Cerebellar cortex (tissue), 1 donor: ENCODE measurements at places on chromosomes 4 and X.

GRCh38 chrX:134431894-134432293 is 28.1 kb upstream of the HPRT1 start:
- DNase-seq: no peak

- no peak for DNase-seq
These were observed 230.4 kb upstream of the GATB start for GRCh38 chr4:151991001-151991883.

- no peak for DNase-seq
These were observed 107.9 kb downstream of the FBXW7 start for GRCh38 chr4:152427981-152428380.

GRCh38 chr4:127748957-127749356 is 18.8 kb downstream of the SLC25A31 start:
- DNase-seq: no peak

DNA sequence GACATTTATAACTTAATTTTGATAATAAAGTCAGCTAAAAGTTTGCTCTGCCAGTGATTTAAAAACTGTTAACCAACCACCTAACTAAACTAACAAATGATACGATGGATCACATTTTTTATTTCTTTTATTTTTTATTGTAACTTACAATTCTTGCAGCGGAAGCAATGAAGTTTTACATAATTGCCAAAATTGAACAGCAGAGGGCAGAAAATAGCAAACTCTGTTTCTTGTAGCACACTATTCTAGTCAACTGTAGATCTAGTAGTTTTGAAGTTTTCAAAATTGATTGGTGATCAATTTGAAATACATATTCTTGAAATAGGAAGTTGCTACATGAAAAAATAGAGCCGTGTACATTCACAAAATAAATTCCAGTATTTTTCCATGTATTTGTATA is 2.8 kb upstream of the GRIA2 start:
- DNase-seq: peak; percentile 63

GRCh38 chrX:74421036-74421739 is at the start of gene SLC16A2:
SLC16A2 (plus strand) TSS chrX:74421493; CDS start chrX:74421638, 145 bp downstream.
- peak; percentile 78 for DNase-seq

GRCh38 chr4:174122705-174123104 is 160.8 kb downstream of the FBXO8 start:
- no peak for DNase-seq

GRCh38 chr4:168853770-168854169 is 156.3 kb downstream of the CBR4 start:
- no peak for DNase-seq

DNA sequence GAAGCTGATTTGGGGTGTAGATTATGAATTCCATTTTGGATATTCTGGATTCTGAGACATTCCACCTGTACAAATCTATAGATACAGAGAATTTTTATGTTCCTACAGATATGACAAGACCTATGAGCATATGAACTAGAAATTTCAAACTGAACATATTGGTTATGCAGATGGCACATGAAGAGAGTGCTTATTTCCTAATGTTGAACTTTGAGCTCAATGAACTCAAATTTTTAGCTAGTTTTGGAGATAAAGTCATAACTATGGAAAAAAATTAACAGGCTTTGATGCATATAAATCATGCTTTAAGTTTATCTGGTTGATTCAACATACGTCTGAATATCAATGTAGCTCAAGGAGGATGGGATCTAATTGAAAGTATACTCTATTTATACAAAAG is 8.9 kb downstream of the CHIC2 start:
- DNase-seq: no peak

- peak; percentile 48 for DNase-seq
These were observed 96.8 kb upstream of the WDR44 start for GRCh38 chrX:118249146-118249545.

- DNase-seq: no peak
These were observed 102.3 kb upstream of the NAP1L5 start for GRCh38 chr4:88799900-88800299.

GRCh38 chr4:170003071-170004070 is 22.8 kb downstream of the MFAP3L start:
- DNase-seq: no peak

DNA sequence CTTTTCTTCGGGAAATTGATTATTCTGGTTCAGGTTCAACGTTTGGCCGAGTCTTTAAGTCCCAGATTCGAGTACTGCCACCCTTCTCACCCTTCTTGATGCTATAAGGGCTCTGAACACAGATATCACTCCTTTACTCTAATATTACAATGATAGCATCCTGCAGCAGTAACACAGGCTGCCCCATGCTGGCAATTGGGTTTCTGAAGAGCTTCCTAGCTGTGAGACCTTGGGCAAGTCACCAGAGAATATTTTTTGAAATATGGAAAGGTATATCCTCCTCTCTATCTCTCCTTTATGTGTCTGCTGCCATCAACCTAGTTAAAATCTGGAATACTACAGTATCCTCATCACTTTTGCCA is 297 bp upstream of the MTMR8 start:
- DNase-seq: no peak

DNA sequence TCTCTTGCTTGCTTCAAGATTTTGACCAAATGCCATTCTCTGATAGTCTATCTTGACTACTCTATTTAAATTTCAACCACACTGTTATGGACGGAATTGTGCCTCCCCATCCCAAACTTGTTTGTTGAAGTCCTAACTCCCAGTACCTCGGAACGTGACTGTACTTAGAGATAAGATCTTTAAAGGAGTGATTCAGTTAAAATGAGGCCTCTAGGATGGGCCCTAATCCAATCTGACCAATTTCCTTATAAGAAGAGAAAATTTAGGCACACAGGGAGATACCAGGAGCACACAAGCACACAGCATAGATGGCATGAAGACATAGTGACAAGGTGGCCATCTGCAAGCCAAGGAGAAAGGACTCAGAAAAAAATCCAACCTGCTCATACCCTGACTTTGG is 269.9 kb downstream of the KCNIP4 start:
- DNase-seq: no peak

DNA sequence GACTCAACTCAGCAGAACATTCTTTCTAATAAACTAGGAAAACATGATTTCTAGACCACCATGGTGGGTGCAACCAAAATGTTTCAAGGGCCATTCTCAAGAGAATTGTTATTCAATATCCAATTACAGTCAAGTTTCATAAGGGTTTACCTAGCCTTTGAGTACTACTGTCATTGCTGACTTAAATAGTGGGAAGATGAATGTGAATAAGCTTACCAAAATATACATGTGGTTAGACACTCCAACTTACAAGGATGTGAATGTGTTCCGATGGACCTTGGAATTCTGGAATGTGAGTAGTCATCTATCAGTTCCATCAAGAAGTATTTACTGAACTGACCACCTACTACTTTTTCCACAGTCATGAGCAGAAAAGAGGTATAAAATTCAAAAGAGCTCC is 16.9 kb downstream of the SH3RF1 start:
- no peak for DNase-seq

DNA sequence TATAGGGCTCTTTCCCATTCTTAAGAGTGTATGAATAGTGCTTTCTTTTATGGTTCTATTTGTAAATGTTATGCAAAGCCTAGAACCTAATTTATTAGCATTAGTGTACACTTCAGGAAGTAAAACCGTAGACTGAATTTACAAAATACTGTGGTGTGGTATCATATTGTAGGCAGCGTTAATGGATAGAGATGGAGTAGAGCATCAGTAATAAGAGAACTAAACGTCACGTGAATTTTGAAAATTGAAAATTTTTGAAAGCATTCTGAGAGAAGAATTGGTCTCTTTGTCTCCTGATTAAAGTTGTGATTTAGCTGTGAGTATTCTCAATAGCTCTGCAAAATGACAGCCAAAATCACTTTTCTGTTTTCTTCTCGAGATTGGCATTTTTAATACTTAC is 2.9 kb downstream of the STIM2 start:
- no peak for DNase-seq

DNA sequence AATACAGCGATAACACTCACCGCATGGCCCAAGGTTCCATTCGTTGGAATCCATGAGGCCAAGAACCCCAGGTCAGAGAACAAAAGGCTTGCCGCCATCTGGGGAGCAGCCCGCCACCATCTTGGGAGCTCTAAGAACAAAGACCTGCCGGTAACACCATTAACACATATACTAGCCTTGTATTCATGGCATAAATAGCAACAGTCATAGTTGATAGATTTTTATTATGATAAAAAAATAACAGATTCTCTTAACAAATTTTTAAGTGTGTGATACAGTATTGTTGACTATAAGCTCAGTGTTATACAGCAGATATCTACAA is 309.4 kb downstream of the GLUD2 start:
- DNase-seq: no peak

- DNase-seq: no peak
These were observed 20.0 kb downstream of the ADD1 start for GRCh38 chr4:2863649-2864048.

GRCh38 chrX:17441965-17442364 is 67.0 kb downstream of the NHS start:
- DNase-seq: no peak

GRCh38 chr4:16505726-16506125 is 279.5 kb upstream of the TAPT1 start:
- DNase-seq: no peak

DNA sequence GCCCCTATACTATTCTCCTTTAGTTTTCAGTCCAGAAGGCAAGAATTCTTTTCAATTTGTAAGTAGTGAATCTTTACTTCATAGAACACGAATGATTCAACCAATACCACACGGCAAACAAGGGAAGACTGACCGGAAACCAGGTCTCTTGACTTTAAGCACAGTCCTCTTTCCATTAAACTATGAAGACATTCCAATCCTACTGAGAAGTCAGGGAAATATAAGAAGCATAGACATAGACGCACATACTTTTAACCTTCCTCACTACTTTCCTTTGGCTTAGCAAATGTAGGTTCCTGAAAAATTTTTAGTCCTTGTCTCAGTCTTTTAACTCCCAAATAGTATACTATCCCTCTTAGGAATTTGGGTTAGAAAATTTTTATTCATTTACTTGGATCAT is 9.1 kb downstream of the CHRDL1 start:
- no peak for DNase-seq

DNA sequence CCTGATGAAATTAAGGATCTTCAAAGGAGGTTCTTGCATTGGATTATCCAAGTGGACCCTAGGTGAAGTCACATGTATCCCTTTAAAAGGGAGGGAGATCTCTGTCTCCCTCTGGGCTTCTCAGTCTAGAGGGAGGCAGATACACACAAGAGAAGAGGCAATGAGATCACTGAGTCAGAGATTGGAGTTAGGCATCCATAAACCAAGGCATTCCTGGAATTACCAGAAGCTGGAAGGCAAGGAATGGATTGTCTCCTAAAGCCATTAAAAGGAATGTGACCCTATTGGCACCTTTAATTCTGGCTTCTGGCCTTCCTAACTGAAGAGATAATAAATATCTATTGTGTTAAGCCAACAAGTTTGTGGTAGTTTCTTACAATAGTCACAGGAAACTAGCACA is 383.2 kb downstream of the PACRGL start:
- DNase-seq: no peak

DNA sequence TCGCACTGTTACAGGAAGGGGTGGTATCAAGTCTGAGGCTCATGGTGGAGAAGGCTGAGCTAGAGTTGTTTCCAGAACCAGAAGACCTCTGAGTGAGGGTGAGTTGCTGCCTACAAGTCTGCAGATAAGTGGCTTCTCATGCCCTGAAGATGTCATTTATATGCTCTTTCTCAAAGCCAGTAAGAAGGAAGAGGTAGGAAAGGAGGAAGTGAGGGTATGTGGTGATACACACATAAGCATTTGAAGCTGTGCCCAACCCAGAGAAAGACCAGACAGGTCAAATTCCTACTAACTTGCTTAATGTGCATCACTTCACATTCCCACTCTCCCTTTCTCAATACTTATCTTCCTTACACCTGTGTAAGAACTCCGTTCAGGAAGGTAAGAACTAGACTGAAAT is at the start of gene PPBP:
PPBP (minus strand) TSS at position 130 of the 400 bp plus-strand sequence; CDS start at position 43, 87 bp downstream.
- no peak for DNase-seq
